ENCODE measurements at places on chromosomes 2 and 18.
A peak's percentile ranks its signal among the peaks of the same experiment; 100 is the strongest.

DNA sequence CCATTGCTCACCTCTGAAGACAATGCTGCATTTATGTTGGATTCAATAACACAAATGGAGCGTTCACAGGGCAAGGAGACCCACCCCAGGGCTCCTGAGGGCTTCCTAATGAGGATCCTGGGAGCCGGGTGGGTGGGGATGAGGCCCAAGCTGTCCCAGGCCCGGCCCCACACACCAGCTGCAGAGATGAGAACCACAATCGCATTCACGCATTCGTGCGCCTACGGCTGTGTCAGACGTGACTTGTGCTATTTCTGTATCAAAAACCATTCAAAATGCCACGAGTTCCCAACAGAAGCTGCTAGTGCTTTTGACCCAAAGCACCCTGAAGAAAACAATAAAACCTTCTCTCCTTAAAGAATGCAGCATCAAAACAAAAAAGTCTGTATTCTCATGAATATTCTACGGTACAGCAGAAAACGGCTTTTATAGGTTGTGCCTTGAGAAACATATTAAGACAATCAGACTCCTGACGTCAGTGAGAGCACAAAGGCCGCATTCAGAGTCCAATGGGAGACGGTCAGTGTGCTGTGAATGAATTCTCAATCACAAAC lies 205.4 kb downstream of the HDAC4 start:
- DNase-seq, result no peak

GRCh38 chr2:161120775-161121174 lies 39.5 kb upstream of the TANK start:
- no peak for DNase-seq

GRCh38 chr2:216678098-216678465 lies 17.3 kb downstream of the IGFBP5 start:
- no peak for DNase-seq

GRCh38 chr18:8478166-8478967 lies 130.9 kb upstream of the RAB12 start:
- DNase-seq, result no peak

DNA sequence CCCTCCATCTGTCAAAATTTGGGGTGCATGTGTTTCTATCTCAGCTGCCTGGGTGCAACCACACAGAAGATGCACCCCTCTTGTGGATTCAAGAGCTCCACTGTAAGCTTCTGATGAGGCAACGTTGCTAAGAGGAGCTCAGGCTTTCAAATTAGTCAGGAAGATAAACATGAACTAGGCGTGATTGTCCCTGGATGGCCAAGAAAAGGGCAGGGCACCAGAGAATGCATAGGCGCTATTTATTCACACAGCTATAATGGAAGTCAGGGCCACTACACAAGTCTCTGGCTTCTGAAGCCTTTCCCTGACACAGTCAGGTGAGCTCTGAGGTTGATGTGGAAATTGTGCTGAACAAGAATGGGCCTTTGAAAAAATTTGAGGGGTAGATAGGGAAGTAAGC lies 1466.0 kb upstream of the CELF4 start:
- no peak for DNase-seq

DNA sequence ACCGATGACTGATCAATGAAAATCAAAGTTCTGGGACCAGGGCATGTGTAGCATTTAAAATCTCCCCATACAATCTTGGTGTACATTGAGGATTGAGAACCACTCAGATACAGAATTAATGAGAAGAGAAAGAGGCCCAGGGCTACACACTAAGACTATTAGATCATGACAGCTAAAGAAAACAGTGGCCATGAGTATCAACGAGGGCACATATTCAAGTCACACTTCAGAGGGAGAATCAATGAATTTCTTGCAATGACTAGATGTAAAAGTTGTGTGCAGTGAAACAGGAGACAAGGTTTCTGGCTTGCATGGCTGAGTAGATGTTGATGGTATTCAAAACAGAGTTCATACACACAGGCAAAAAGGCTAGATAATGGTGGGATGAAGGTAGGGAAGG lies 29.1 kb downstream of the METTL8 start:
- DNase-seq, result no peak

DNA sequence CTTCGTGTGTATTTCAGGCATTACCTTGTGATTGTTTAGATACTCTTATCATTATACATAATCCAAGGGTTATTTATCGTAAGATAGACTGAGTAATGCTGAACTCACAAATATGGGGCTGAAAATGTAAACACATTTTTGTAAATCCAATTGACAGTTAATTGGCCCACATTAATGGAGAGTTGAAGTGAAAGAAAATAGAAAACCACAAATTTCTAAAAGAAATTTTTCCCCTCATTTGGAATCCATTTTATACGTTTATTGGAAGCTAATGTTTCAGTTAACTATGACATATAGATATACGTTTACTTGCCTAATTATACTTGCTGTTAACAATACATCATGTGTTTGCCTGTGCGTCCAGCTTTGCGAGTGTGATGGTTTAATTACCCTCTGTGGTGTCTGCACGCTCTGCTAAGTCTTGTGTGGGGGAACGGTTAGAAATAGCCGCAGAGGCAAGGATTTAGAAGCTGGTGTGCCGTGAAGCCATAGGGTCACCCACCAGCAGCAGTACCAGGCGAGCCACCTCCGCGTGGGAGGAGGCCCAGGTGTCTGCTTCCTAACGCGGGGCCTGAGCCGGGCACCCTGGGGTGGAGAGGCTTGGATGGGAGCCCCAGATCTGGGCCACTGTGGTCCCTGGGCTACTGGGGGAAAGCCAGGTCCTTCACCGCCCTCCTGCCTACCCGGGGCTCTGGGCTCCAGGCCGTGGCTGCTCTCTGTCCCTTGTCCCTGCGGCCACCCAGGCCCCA lies 38.0 kb downstream of the TSHZ1 start:
- peak; percentile 74 for DNase-seq

- no peak for DNase-seq
Measured at GRCh38 chr2:105248316-105249070, 7.0 kb downstream of the GPR45 start.

GRCh38 chr18:56722518-56722917 lies 71.4 kb downstream of the WDR7 start:
- no peak for DNase-seq

GRCh38 chr2:230811508-230811907 lies 53.2 kb upstream of the ITM2C start:
- no peak for DNase-seq

DNA sequence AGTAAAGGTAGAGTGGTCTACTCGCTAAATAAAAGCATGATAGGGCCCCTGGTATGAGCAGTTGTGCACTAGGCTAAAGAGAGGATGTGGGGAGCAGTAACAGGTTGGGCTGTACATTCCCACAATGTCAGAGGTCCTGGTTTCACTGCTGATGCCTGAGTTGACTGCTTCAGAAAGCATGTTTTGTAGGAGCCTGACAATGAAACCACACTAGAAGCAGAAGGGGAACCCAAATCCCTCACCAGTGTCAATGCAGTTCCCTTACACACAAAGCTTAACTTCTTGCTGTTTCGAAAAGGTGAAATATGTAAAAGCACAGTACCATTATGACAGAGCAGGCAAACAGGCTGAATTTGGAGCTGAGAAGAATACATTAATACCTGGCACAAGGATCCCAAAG lies 291.7 kb upstream of the KYNU start:
- DNase-seq, result no peak

- DNase-seq, result no peak
Measured at GRCh38 chr2:240162531-240162930, 22.1 kb upstream of the OTOS start.

DNA sequence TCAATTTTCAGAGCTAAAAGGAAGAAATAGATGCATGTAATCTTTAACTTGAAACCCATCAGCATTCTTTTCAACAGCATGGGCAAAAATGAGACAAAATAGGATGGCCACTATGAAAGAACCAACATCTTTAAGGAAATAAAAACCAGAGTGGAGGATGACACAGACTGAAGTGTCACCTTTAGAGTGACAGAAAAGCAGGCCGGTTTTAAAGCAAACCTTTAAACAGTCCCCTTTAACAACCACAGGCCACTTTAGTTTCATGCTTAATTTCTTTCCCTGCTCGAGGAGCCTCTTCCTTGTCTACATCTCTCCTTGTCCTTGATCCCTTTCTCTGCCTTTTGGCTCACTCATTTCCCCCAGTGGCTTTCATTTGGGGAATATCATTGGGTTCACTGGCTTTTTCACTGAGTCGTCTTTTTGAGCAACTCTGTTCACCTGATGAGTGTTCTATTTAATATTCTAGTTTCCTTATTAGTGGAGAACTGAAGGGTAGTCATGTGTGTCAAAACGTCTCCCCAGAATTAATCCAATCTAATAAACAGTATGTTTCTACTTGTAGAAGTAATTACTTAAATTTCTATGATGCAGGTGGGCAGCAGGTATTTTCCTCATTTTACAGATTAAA lies 72.5 kb downstream of the DOCK10 start:
- DNase-seq, result no peak

- no peak for DNase-seq
Measured at GRCh38 chr2:41932241-41933045, 115.4 kb upstream of the PKDCC start.

DNA sequence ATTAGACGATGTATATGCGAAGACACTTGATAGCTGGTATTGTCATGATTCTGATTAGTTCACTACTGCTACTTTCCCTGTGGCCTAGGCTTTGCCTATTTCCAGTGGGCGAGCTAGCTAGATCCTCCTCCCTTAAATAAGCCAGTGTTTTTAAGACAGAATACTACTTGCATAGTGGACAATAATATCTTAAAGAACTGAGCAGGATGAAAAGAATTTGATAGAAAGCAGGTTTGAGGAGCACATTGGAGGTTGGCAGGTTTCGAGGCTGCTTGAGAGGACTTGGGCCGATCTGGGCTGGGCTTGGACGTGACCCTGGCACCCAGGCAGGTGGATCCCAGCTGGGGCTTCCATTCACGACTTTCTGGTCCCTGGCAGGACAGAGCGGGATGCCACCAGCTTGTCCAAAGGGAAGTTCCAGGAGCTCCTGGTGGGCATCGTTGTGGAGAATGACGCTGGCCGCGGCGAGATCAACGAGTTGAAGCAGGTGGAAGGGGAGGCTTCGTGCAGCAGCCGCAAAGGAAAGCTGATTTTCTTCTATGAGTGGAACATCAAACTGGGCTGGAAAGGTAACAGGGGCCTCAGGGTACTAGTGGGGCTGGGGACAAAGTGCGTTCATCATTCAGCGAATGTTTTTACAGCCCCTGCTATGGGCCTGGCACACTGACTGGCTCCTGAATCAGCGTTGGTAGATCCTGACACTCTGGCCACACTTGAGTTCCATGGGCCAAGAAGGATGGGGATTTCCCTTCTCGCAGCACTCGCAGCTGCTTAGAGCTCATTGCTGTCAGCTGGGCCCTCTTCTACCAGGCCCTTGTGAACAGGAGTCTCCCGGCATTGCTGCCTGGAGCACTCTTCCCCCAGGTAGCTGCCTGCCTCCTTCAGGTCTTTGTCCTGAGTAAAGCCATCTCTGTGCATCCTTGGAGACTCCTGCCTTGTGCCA lies 16.9 kb downstream of the C2orf74 start:
- DNase-seq, result no peak

GRCh38 chr2:159712929-159713420 lies 669 bp downstream of the MARCHF7 start:
- no peak for DNase-seq

DNA sequence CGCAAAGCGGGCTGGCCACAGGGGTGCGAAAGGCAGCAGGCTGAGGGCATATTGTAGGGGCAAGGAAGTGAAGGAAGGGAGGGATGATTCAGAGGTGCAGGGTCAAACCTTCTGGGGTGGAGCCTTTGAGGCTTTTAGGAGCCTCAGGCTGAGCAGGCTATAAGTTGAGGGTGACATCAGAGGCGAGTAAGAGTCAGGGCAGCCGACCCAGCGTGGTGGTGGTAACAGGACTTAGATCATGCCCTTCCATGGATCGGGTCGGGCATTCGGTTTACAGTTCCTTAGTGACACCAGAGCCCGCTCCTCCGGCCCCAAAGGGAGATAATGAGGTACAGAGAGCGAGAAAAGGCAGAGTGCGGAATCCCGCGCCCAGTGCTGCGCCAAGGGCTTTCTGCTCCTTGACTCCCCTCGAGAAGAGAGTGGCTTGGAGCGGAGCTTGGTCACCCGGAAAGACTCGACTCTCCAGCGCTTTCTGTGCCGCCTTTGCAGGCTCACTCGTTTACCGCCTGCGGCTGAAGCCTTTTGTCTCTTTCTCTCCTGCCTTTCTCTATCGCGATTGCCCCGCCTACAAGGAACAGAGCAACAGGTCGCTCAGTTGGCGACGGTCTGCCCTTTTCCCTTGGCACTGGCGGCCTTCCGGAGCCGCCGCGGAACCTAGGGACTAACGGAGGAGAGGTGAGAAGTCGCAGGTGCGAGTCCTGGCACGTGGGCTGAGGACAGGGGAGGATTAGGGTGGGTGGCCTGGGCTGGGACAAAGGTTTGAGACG lies 720 bp downstream of the LBX2 start:
- DNase-seq, result no peak

DNA sequence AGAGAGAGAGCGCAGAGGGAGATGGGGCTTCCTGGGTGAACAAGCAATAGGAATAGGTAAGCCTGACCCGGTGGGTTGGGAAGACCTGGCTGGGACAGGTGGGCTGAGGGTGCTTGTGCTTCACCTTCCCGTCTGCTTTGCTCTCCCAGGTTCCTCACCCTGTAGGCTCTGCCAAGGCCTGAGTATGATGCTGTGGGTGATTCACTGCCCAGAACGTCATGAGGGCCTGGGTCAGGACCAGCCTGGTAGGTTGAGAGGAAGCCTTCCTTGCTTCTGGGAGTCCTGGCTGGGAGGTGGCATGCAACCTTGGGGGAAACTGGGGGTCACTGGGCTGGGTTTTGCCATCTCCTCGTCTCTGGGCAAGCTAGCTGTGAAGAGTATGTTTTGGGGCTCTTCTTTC lies 220.2 kb upstream of the APCDD1 start:
- no peak for DNase-seq

- no peak for DNase-seq
Measured at GRCh38 chr2:237411683-237412423, 2.1 kb downstream of the COL6A3 start.

DNA sequence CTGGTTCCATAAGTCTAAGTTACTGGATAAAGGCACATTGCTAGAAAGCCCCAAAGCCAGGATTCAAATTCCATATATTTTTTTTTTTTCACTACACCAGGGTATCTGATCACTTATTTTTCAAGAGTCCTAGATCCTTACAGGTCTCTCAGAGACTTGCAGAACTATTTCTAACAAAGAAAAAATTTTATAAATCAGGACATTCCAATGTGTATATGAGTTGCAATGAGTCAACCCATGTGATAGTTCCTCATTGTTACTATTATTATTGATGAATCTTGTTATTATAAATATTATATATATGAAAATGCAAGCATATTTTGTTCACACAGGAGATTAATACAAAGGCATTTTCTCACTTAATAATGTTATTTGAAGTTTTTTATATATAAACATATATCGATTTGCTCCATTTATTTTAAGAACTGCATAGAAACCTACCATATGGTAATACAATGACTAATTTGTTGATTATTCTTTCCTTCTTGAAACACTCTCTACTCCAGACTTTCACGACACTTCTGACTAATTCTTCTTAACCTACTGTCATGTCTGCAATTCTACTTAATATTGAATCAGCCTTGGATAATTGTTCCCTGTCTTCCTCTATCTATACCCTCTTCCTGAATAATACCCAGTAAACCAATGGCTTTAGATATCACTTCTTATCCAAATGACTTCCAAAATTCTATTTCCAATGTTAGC lies 968.4 kb upstream of the NRXN1 start:
- DNase-seq, result no peak
